ENCODE measurements at places on chromosomes 2 and 18. TPM values are rescaled to one million over a fixed set of nuclear protein-coding genes. Genes with fewer than 3 reads are reported as not detected.

TMEM247 gene
- not detected for total RNA-seq

DSG4 gene
- not detected for total RNA-seq

EML4 gene
- total RNA-seq: 74.0 TPM

CDK5R2 gene
- not detected for total RNA-seq

HAAO gene
- total RNA-seq: not detected

L3MBTL4 gene
- total RNA-seq: 6.8 TPM

GULP1 gene
- total RNA-seq: 135 TPM

GRCh38 chr2:41137031-41137430 lies 685.1 kb upstream of the SLC8A1 start:
- DNase-seq: no peak
- no peak overlapping the region for H3K4me3 ChIP-seq
- no peaks in the 10 kb centered on the region for H3K27me3 ChIP-seq
- no peaks in the 10 kb centered on the region for H3K4me1 ChIP-seq
- H3K27ac ChIP-seq: no peak overlapping the region

DNA sequence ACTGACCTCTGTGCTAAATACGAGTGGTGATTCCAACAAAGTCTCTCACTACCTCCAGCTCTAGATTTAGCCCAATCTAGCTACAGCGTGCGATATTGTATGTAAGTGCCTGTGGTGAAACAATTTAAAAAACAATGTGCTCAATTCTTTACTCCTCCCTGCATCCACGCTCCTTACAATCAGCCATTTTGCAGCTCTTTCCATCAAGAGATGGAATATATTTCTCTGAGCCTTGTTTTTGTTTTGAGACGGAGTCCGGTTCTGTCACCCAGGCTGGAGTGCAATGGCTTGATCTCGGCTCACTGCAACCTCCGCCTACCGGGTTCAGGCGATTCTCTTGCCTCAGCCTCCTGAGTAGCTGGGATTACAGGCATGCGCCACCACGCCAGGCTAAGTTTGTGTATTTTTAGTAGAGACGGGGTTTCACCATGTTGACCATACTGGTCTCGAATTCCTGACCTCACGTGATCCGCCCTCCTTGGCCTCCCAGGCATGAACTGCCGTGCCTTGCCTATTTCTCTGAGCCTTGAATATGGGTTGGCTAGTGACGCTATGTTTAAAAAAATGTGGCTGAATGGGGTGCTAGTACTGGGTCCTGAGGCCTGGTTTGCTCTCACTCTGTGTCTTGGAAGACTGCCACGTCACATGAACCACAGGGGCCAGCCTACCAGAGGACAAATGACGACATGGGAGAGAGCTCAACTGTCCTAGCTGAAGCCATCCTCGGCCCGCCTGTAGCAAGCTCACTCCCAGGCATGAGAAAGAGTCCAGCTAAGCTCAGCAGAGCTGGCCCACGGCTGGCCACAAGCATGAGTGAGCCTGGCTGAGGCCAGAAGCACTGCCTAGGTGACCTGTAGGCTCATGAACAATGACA lies 14.8 kb downstream of the WDFY1 start:
- no peaks in the 10 kb centered on the region for H3K27me3 ChIP-seq
- DNase-seq: no peak
- H3K36me3 ChIP-seq: peaks cover 33% of the 10 kb centered on the region

GRCh38 chr2:131520526-131520925 lies 7.2 kb upstream of the CCDC74A start:
- no peak overlapping the region for H3K27ac ChIP-seq
- H3K4me3 ChIP-seq: no peak overlapping the region
- no peaks in the 10 kb centered on the region for H3K4me1 ChIP-seq
- no peak for DNase-seq
- 0 out of 2 replicates have a peak, but pooled peaks cover 3% of the 10 kb centered on the region for H3K36me3 ChIP-seq

DNA sequence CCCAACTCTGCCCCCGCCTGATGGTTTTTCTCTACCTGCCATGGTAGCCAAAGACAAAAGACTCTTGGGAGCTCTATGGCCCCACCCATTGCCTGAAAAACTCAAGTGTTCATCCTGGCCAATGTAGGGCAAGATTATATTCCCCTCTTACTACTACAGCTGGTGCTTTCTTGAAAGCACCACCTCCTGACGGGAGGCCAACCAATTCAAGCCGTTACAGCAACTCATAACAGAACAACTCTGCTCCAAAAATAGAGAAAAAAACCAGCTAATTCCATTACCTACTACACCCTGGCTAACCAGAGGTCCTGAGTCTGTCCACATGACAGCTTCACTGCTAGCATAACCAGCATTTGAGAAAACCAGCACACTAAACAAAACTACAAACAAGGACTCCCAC lies 127.5 kb upstream of the GAREM1 start:
- DNase-seq: no peak
- H3K27ac ChIP-seq: no peak overlapping the region
- no peaks in the 10 kb centered on the region for H3K27me3 ChIP-seq
- no peaks in the 10 kb centered on the region for H3K36me3 ChIP-seq
- H3K4me3 ChIP-seq: no peak overlapping the region
- H3K4me1 ChIP-seq: no peaks in the 10 kb centered on the region

DNA sequence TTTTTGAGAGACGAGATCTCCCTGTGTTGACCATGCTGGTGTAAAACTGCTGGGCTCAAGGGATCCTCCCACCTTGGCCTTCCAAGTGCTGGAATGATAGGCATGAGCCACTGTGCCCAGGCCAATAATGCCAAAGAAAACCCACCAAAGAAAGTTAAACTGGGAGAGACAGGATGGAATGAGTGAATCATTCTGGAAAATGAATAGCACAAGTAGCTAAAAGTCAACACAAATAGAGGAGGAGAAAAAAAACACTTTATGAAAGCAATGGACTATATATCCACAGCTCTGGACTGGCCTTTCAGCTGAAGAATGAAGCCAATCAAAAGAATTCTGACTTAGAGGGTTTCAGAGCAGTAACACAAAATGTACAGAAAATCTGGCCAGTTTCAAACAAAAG lies 23.9 kb downstream of the IAH1 start:
- no peaks in the 10 kb centered on the region for H3K27me3 ChIP-seq
- peaks cover 76% of the 10 kb centered on the region for H3K36me3 ChIP-seq
- no peak overlapping the region for H3K4me3 ChIP-seq
- H3K27ac ChIP-seq: no peak overlapping the region
- H3K4me1 ChIP-seq: peaks cover 10% of the 10 kb centered on the region
- peak; percentile 52 for DNase-seq

DNA sequence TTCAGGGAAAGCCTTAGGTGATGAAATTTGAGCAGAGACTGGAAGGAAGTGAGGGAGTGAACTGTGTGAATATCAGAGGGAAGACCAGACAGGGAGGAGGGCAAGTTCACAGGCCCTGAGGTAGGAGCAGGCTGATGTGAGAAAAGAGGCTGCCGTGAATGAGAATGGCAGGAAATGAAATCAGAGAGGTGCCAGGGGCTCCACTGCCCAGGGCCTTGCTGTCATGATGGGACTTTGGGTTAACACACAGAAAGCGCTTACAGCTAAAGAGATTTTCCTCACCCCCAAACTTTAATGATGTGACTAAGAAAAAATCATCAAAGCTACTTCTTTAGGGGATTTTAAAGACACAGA lies 53.8 kb downstream of the MARCHF4 start:
- H3K27ac ChIP-seq: no peak overlapping the region
- no peak overlapping the region for H3K4me3 ChIP-seq
- no peaks in the 10 kb centered on the region for H3K36me3 ChIP-seq
- DNase-seq: no peak

DNA sequence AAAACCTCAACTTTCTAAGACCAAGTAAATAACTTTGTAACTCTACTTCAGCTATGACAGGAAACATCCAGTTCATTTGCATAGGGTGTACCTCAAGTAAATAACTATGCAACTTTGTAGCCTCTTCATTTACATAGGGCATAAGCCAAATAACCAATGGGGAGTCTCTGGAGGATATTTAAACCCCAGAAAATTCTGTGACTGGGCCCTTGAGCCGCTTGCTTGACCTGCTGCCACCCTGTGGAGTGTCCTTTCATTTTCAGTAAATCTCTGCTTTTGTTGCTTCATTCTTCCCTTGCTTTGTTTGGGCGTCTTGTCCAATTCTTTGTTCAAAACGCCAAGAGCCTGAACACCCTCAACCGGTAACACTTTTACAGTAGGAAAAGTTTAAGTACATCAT lies 1112.7 kb upstream of the NRXN1 start:
- no peak overlapping the region for H3K4me3 ChIP-seq
- no peaks in the 10 kb centered on the region for H3K36me3 ChIP-seq
- no peak for DNase-seq
- no peaks in the 10 kb centered on the region for H3K4me1 ChIP-seq

- peaks cover 23% of the 10 kb centered on the region for H3K27me3 ChIP-seq
- DNase-seq: no peak
- H3K4me1 ChIP-seq: no peaks in the 10 kb centered on the region
- no peak overlapping the region for H3K4me3 ChIP-seq
These were observed 31.4 kb downstream of the CAPN13 start for GRCh38 chr2:30775833-30776232.

GRCh38 chr2:239238839-239239606 lies 161.8 kb downstream of the HDAC4 start:
- peak; percentile 33 for DNase-seq
- H3K27me3 ChIP-seq: no peaks in the 10 kb centered on the region
- no peak overlapping the region for H3K27ac ChIP-seq
- H3K4me1 ChIP-seq: no peaks in the 10 kb centered on the region
- no peak overlapping the region for H3K4me3 ChIP-seq

Data from SJSA1 (cell line).